Stimulated activated CD4-positive, alpha-beta T cell treated with anti-CD3 and anti-CD28 coated beads, Interleukin-12 subunit alpha, Interleukin-12 subunit beta, amount 100 ng/mL, for 48 hours (primary cell): ENCODE measurements at places on chromosomes 7 and 10.

DNA sequence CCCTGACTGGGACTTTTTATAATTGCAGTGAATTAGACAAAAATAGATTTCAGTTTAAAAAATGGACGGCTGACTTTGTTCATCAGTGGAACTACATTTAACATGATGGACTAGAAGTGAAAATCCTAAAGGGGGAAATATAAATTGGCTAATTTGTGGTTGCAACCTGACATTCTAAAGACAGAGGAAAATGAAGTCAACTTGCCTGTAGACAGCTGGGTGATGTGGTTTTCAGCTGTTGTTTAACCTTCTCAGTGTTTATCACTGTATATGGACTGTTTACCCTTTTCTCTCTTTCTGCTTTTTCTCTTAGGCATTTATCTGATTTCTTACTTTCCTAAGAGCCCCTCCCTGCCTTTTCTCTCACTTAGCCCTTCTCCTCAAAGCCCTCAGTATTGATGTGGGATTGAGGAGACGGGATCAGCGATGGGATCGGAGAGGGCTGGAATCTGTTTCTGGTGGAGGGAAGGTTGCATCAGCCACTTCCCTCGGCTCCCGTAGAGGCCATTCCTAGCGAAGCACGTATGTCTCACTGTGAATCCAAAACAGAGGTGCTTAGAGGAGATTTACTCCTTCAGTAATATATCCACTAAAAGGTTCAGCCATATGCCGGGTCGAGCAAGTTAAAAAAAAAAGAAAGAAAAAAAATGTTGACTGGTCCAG is 109.0 kb upstream of the KLF6 start:
- DNase-seq = no peak

DNA sequence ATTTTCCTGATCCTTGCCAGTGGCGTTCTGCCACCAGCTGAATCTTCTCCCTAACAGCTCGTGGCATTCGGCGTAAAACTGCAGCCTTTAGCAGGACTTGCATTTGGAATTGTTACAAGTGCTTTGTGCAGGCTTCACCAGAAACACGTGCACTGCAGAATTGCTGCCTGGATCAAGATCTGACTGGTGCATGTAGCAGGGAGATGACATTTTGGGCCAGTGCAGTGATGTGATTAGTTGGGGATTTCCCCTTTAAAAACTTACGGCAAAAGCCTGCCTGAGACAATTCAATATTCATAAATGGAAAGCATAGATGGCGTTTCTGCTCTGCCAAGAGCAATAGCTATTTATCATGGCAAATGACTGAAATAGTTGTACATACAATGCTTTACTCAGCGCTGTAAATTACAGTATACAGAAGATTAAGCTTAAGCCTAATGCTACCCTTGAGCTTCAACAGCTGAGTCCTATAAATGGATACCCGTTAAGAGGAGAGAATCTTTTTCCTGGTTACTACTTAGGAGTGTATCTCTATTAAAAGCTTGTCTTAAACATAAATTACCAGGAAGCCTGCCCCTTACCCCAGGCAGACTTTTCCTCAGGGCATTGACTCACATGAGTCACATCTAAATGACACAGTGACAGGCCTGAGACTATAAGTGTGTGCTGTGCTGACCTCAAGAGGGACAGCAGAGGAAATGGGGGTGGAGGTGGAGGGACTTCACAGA is 106.3 kb downstream of the ATXN7L1 start:
- no peak for DNase-seq

DNA sequence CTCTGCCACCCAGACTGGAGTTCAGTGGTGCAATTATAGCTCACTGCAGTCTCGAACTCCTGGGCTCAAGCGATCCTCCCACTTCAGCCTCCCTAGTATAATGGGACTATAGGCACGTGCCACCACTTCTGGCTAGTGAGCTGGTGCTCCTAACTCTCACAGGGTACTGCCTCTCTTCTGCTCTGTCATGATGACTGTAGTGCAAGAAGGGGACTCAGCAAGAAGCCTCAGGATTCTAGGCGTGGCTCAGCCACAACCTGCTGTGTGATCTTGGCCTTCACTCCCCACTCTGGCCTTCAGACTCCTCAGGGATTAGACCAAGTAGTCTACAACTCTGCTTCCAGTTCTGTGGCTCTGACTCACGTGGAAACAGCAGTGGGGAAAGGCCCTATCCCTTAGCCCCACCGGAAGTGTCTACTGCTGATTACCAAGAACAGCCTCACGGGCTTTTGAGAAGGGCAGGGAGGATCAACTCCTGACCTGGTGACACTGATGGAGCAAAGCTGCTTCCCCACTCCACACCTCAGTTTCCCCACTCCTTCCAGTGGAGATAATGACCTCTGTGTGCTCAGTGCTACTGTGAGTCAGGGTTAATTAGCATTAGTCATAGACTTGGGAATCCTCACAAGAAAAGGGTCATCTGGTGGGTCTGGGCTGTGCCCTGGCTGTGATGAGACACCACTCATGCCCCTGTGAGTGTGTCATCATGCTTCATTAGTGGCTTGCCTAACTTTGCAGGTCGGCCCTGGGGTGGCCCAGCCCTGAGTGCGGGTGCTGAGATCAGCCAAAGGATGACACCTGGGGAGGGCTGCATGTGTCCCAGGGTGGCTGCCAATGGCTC is 41.1 kb downstream of the ZC3HC1 start:
- DNase-seq = no peak

GRCh38 chr10:131186547-131187253 is 124.8 kb downstream of the TCERG1L start:
- no peak for DNase-seq
